ENCODE measurements at places on chromosomes 2 and 18.

GRCh38 chr2:104836265-104836664 lies 17.6 kb upstream of the POU3F3 start:
- no peak for DNase-seq

DNA sequence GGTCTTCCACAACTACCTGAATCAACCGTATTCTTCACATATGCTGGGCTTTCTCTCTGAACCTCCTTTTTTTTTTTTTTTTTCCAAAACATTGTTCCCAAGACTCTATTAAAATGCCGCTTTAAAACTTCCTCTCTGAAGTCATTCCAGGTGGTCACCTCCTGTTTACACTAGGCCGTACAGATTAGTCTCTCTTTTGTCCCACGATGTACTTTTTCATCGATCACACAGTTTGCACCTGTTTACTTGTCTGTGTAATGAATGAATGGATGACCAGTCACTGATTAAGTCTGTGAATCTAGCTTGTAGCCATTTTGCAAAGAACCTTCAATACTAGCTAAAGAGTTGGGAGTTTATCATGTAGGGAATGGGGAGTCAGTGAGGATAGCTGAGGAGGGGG lies 16.7 kb upstream of the FAM228A start:
- no peak for DNase-seq

DNA sequence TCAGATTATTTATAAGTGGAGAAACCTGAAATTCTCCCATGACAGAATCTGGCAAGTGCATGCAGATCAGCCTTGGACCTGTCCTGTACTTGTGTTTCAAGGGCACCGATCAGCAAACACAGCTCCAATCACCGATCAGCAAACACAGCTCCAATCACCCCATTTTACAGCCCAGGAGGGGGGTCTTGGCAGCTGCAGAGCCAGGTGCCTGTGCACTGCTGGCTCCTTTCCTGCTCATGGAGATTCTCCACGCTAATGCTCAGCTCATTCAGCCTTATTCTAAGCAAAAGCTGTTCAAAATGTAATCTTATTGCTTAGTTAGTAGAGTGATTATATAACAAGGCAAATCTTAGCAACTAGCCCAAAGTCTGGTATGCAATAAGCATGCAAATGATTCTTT lies 623.1 kb upstream of the HS6ST1 start:
- no peak for DNase-seq

DNA sequence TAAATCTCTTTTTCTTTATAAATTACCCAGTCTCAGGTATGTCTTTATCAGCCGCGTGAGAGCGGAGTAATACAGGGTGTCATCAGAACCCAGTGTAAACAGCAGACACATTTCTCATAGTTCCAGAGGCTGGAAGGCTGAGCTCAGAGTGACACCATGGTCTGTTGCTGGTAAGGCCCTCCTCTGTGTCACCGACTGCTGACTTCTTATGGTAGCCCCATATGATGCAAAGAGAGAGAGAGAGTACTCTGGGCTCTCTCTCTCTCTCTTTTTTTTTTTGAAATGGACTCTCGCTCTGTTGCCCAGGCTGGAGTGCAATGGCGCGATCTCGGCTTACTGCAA lies 60.0 kb downstream of the SNORC start:
- no peak for DNase-seq

DNA sequence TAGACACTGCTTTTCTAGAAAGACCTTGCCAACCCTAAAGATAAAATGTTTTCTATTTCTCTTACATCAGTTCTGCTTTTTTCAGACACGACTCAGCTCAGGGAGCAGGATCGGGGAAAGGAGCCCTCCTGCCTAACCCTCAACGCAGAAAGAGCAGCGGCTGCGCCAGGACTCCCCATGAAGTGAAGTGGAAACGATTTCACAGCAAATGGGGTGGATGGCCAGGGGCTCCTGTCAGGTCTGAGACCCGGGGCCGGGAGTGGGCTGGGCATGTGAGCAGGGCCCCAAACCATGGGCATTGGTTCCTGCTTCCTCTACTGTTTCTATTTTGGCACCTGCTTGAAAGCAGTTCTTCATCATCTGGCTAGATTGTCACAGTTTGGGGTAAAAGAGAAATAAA lies 89.4 kb upstream of the PXDN start:
- no peak for DNase-seq

DNA sequence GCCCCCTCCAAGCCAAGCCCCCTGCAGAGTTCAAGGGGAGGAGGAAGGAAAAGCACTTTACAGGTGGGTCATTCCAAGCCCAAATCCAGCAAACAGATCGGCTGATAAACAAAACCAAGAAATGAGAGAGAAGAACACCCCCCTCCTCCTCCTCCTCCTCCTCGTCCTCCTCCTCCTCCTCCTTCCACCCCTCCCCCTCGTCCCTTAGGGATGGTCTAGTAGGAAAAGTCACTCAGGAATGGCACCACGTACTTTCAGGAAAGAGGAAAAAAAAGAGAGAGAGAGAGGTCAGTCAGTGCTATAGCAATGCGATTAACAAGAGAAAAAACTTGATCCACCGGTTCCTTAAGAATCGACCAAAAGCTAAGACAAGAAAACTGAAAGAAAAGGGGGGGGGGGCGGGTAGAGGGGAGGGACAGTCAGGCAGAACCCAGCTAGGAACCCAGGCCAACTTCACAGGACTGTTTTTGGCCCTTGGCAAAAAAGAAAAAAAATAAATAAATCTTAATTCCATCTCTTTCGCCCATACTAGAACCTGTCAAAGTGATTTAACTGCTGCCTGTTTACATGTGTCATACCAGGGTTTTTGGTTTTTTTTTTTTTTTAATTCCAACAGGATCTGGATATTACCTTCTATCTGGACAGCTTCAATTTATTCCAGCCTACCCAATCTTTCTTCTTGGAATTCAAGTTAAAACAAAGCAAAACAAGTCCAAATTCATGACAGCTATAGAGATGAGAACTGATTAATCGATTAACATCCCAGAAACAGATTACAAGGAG lies 906 bp downstream of the IKZF2 start:
- DNase-seq = no peak

GRCh38 chr2:174246944-174247381 lies 1.4 kb downstream of the OLA1 start:
- no peak for DNase-seq

DNA sequence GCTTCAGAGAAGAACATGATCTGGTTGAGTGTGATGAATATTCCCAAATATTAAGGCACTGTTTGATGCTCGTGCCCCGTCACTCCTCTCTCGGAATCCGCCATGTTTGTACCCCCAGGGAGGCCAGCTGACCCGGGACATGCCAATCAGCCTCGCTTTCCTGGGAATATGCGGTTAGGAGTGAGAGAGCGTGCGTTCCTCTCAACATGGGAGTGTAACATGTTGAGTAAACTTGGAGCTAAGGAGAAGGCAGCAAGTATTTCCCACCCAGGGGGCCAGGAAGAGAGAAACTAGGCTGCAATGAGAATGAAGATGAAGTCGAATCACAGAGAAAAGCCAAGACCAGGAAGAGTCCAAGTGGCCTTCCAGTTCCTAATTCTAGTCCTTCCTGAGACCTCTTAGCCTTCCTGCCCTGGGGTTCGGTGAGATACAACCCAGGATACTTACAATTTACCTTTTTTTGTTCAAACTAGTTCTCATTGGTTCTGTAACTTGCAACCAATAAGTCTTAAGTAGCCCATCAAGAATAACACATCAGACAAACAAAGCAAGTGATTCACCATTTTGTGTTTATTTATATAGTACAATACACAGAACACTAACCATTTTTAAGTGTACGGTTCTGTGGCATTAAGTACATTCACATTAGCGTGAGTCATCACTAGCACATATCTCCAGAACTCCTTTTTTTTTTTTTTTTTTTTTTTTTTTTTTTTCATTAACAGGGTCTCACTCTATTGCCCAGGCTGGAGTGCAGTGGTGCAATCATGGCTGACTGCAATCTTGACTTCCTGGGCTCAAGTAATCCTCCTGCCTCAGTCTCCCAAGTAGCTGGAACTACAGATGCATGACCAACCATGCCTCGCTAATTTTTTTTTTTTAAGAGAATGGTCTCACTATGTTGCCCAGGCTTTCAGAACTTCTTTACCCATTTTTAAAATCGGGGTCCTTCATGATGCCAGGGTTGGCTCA lies 36.4 kb upstream of the SLC1A4 start:
- peak; percentile 51 for DNase-seq

- DNase-seq = no peak
Measured at GRCh38 chr18:9386879-9387278, 52.3 kb downstream of the TWSG1 start.

DNA sequence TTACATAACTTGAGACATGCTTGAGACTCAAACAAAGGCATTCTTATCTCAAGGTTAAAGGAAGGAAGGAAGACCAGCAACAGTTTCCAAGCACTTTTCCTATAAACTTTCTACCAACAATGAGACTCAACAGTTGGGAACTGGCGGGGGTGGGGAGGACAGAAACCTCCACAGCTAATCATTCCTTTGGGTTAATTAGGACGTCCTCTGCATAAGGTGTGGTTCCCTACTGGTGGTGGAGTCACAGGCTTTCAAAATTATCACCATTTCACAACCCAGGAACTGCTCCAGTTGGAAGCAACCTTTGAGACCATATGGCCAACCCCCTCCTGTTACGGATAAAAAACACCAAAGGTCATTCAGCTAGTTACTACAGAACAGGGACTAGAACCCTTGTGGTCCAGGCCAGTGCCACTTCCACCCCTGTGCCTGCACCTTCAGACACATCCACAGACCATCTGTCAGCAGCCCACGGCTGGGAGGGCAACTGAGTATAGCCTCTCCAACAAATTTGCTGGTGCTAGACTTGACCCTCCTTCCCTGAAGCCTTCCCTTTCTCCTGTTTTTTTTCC lies 30.1 kb upstream of the ATL2 start:
- no peak for DNase-seq
